Stimulated activated CD4-positive, alpha-beta T cell treated with anti-CD3 and anti-CD28 coated beads, Interleukin-1b, Interleukin-23, amount 100 ng/mL, for 4 hours (primary cell): ENCODE measurements at places on chromosomes 12 and 14.

DNA sequence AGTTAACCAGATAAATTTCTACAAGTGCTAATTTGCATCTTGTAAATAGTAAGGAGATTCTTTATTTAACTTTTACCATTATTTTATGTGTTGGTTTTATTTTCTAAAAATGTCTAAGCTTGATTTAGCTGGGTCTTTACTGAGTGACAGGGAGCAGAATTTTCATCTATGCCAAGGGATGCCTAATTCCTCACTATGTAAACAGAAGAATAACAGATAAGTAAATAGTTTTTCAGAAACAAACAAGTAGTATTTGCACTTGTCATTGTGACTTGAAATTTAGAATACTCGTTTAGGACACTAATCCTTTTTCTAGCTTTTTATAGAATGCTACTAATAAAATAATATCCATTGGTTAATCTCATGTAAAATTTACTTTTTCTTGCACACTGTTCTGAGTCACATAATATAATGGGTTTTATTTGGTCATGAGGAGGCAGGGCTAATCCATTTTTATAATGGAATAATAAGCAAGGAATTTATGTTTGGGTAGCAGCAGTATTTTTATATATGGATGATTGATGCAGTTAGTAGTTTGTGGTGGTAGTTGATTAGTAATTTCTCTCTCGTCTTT lies 746.5 kb downstream of the SLC6A15 start:
- no peak for DNase-seq

GRCh38 chr14:99729991-99730875 lies 46.1 kb downstream of the CYP46A1 start:
- peak; percentile 72 for DNase-seq

DNA sequence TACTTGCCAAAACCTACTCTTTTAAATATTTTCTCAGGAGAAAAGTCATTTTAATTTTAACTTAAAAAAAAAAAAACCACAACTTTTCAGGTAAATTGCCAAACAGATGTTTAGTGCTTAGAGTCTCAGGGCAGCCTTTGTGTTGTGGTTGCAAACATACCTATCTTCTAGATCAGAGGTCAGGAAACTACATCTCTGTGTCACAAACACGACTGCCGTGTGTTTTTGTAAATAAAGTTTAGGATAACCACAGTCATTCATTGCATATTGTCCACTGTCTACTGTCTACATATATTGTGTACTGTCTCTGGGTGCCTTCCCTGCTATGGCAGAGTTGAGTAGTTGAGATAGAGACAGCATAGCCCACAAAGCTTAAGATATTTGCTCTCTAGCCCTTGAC lies 48.9 kb downstream of the DYRK2 start:
- no peak for DNase-seq

DNA sequence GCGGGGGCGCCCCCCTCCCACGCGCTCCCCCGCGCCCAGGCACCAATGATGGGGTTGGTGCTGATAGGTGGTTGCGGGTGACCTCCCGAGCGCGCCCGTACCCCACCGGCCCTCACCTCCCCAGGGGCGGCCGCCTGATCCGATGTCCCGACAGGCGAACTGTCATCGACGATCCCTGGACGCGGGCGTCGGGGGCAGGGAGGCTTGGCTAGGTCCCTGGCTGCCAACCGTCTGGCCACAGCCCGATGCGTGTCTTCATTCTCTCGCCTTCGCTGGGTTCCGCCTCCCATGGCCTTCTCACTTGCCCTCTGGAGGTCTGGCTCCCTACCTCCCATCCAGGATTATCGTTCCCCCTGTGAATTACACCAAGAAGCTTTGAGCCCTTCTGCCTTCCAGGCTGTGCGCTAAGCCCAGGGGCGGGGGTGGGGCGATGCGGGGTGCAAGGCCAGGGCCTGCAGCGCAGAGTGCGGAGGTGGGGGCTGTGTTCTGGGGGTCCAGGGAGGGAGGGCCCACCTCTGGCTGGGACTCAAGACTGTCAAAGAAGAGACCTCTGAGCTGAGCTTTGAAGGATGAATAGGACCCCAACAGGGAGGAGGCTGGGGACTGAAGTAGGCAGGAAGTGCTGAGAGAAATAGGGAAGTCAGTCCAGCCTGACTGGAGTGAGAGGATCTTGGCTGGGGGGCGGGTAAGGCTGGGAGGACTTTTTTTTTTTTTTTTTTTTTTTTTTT lies 7.7 kb upstream of the RACGAP1 start:
- no peak for DNase-seq

DNA sequence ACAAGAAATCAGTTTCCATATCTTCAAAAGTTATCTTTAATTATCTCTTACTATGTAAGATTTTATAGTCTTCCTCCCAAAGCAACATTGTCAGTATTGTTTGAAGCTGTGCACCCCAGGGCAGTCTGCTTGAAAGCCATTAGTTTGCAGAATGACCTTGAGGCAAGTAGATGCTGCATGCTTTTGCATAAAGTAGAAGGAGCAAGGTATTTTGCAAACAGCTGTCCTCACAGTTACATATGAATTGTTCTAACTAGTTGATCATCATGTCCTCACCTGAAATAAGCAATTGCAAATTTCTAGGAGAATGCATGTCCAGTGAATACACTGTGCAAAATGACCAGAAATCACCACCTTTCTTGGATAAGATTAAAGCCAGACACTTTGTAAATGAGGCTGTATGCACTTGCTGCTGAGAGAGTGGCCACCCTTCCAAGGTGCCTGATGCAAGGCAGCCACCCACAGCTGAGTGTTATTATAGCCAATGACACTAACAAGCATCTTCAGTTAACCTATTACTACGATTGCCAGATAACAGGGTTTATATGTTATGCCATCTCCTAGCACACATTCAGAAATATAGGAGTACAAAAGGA lies 730.0 kb upstream of the TMEM132C start:
- DNase-seq = no peak

DNA sequence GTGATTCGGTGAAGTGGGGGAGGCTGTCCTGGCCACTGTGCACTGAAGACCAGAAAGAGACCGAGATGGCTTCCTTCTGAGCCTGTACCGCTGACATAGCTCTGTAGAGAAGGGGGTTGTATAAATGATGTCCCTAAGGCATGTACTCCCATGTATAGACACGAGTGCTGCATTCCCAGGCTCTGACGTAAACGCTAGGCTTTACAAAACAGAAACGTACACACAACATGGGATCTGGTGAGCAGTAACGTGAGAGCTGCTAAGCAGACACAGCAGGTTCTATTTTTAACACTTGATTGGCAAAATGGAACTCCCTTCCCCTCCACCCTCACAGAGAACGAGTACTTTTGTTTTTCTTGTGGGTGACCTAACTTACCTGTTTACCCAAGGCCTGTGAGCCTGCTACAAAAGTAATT lies 35.9 kb downstream of the ACADS start:
- no peak for DNase-seq
